ENCODE measurements at places on chromosomes 2 and 18. TPM values are rescaled to one million over a fixed set of nuclear protein-coding genes. Genes with fewer than 3 reads are reported as not detected.

Gene PPIL3
- total RNA-seq, result 41.2 TPM

Gene ELOA2
- not detected for total RNA-seq

Gene TMEM247
- total RNA-seq, result not detected

Gene REEP1
- total RNA-seq, result 2.6 TPM

Gene CYP1B1
- total RNA-seq, result 135 TPM

Data from chondrocyte (in vitro differentiated cells).